ENCODE measurements at places on chromosomes 5 and 9.

DNA sequence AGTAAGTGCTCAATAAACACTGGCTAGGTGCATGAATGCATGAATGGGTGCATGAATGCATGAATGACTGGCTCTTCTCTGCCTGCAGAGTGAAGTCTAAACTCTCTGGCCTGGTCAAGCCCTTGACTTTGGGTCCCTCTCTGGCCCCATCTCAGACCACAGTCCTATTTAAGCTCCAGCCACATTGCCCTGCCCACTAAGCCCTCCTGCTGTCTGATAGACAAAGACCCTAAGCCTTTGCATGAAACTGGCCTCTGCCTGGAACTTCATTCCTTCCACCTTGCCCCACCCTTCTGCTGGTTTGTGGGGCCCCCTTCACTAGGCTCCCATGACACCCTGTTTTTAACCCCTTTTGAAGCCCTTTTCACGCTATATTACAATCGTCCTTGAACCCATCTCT, 202.4 kb downstream of the TTLL11 start:
- DNase-seq, result no peak

GRCh38 chr5:82072138-82072537, 100.3 kb downstream of the ATG10 start:
- no peak for DNase-seq

DNA sequence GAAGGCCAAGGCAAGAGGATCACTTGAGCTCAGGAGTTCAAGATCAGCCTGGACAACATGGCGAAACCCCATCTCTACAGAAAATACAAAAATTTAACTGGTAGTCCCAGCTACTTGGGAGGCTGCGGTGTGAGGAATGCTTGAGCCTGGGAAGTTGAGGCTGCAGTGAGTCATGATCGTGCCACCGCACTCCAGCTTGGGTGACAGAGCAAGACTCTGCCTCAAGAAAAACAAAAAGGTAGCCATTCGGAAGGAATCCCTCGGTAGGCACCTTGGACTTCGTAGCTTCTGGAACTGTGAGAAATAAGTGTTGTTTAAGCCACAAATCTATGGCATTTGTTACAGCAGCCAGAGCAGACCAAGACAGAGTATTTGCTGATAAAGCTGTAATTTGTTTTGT, 174.2 kb downstream of the DCP2 start:
- DNase-seq, result no peak

GRCh38 chr5:54460181-54460919, 4.9 kb downstream of the HSPB3 start:
- no peak for DNase-seq

DNA sequence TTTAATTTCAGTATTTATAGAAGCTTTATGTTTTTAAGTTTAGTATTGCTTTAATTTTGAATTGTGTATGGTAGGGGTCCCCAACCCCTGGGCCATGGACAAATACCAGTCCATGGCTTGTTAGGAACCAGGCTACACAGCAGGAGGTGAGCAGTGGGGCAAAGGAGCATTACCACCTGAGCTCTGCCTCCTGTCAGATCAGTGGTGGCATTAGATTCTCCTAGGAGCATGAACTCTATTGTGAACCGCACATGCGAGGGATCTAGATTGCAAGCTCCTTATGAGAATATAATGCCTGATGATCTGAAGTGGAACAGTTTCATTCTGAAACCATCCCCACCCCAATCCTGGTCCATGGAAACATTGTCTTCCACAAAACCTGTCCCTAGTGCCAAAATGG, 1.9 kb downstream of the C5 start:
- no peak for DNase-seq

- no peak for DNase-seq
Measured at GRCh38 chr9:68896486-68896885, 117.4 kb downstream of the PRKACG start.

DNA sequence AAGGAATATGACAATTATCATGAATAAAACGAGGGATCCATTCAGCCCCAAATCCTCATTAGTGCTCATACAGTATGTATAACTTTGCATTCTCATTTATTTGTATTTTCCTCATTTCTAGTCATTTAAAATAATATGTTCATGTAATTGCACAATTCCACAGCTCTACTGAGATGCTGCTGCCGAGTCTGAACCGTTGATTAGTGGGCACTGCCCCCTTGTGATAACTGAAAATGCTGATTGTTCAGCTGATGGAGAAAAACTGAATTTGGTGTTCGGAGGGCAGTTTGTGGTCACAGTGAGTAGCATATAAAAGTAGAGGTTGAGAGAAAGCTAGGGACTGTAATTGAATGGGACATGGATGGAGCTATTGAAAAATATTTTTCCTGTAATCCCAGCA, 12.2 kb upstream of the GPR151 start:
- no peak for DNase-seq

GRCh38 chr5:80399526-80400239, 8.2 kb upstream of the ZFYVE16 start:
- DNase-seq, result peak; percentile 36

DNA sequence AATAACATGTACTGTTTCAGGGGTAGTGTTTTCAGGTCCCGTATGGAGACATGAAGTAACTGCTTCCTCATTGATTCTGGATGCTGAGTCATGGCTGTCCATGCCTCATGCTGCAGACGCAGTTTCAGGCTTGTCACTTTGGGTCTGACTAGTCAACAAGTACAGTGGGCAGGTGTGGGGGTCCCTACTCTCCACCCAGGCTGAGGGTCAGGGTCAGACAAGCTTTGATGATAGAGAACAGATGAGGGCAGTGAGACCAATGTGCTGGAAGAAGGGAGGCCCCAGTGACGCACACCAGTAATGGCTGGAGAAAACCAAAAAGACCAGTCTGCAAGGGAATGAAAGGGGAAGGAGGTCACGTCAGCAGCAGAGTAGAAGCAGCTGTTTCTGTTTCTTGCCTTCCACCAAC, 80.0 kb upstream of the NFIL3 start:
- DNase-seq, result no peak

DNA sequence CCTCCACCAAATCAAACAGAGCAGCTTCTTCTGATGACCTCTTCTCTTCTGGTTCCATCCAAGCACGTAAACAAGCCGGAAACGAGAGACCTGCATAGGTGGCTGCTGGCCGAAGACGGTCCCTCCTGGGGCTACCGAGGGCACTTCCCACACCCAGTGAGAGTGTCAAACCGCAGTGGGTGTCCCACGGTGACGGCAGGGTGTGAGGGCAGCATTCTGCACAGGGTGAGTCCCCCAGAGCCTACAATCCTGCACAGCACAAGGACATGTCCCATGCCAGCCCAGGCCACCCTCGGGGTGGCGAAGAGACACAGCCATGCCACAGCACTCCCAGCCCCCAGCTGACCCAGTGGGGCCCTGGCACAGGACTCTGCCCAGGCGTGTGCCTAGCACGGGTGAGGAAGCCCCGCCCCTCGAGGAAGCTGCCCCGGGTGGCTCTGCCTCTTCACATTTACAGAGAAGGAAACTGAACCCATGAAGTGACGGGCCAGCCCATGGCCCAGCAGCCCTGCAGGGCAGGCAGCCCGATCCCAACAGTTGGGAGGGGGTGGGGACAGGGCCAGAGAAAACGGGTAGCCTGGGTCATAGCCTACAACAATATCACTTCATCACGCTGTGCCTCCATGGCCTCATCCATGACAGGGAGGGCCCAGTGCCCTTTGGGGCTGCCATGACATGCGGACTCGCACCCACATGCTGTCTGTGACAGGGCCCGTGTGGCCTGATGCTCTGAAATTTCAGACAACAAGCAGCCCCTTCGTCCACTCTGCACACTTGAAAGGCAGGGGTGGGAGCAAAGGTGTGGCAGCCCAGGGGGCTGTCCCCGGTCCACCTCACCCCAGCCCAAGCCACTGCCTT, 43.2 kb downstream of the SEMA4D start:
- DNase-seq, result no peak

DNA sequence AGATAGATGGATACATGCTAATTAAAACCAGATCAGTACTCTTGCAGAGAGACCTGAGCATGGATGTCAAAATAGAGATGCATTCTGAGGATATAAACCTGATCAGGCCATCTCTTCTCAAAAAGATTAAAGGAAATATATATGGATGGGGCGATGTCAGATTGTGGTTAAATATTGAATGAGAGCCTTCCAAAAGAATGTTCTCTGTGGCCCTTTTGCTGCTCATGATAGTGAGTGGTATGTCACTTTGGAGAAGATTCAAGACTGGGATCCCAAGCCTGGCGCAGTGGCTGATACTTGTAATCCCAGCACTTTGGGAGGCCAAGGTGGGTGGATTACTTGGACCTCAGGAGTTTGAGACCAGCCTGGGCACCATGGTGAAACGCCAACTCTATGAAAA, 20.5 kb downstream of the ZNF131 start:
- DNase-seq, result no peak

DNA sequence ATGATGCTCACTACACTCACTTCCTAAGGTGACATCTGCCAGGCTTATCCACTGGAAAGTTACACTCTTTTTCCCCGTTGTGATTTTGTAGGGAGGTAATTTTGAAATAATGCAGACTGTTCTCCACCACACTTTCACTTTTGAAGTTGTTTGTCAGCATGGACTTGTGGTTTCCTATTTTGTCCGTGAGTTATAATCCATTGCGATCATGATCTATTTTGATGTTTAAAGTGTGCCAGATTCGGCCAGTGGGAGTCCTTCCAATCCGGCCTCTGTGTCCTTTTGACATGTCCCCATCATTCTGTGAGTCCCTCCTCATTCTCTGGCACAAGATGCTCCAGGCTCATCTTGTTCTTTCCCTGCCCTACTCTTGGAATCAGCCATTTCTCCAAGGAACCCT, 211.3 kb upstream of the KLF4 start:
- DNase-seq, result no peak

DNA sequence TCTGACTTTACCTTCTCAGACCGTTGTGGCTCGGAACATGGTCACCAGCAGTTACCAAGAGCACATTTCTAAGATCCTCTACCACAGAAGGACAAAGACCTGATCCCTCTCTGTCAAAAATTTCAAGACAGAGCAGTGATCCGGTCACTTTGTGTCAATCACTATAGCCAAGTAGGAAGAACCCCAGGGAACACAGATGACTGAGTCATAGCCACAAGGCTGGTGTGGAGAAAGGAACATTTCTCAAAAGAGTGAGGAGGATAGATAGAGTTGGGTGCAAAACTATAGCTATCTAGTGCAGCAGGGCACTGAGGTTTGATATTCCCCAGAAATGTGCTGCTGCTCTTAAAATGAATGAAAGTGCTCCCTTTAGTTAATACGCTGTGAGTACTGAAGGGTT, 130.7 kb upstream of the SMIM23 start:
- DNase-seq, result no peak

- no peak for DNase-seq
Measured at GRCh38 chr9:116318468-116319374, 165.1 kb downstream of the PAPPA start.

DNA sequence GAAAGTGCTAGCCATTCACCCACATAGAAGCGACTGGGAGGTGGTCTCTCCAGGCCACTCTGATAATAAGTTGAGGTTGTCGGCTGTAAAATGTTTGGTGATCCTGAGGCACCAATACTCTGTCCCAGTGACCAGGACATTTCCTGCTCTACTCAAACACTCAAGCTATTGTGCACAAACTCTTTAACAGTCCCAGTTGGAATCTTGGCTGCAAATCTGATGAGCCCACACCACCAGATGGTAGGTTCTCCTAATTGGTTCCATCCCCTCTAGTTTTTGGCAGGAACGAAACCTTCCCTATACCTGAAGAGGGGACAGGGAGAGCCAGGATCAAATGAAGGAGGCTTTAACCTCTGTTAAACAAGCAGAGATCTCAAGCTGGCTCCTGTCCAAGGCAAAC, 14.3 kb downstream of the GRIA1 start:
- no peak for DNase-seq

DNA sequence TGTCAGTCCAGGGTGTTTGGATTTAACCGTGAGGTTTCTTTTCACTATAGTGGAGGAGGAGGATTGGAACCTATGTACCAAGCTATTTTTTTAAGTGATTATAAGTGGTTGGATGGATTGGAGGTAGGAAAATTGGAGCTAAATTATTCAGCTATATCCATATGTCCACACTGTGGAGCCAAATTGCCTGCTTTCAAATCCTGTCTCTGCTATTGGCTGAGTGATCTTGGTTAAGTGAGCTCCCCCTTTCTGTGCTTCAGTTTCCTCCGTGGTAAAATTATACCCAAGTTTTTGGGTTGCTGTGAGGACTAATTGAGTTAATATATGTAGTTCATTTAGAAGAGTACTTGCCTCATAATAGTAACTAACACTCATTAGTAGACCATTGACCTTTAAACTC, 2.5 kb downstream of the CENPP start:
- no peak for DNase-seq

DNA sequence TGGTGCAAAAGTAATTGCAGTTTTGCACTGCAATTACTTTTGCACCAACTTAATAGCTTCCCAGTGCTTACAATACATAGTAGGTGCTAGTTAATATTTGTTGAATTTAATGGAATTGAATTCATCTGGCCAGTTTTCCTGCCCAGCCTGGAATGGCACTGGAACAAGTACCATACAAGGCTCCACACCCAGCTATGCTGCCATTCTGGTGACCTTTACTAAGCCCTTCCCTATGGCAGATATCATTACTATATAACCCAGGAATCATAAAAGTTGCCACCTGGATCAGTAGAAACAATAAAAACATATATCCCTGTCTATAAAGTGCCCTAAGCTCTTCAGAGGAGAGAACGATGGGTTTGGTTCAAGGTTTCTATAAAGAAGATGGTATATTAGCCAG, 22.4 kb upstream of the TRIM36 start:
- DNase-seq, result no peak

DNA sequence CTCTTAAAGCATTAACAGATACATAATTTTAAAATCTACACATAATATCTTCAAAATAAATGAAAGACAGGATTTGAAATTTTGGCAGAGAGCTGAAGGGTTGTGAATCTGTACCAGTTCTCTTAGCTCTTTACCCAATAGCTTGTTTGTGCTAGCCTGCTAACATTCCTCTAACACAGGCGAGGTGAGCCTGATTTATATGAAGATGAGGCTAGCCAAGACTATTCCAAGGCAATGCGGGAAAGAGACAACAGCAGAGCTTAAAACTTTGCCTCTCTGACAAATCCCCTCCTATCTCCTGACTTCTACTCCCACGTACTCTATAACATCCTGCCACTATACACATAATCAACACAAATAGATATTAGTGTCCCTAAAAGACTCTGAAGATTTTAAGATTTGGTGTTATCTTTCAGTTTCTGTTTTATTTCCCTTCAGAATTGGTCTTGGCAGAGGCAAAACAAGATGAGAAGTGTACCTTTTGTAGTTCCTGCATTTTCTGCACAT, 745.6 kb upstream of the ZNF608 start:
- no peak for DNase-seq

DNA sequence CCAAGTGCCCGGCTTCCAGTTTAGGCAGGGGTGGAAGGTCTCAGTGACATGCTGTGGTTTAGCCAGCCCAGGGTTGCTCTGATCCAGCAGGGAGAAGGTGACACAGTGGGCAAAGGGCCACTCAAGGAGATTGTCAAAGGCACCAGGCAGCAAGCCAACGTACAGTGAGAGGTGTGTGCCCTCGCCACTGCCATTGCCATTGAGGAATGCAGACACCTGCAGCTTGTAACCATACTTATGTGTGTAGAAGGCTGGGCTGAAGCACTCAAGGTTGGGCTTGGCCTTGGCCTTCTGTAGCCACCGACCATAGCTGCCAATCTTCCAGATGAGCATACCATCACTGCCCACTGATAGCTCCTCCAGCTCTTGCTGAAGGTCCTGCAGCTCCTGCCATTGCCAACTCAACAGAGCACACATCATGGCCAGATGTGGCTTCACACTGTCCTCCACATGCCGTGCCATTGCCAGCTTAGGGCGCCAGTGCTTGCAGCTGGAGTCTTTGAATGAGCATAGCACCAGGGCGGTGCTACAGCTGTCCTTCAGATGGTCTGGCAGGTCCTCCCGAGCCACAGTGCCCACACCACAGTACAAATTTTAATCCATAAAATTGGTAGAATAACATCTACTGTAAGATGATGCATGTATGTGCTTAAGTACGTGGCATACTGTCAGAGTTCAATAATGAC, 59.7 kb upstream of the HMHB1 start:
- DNase-seq, result no peak
